CD4-positive, alpha-beta T cell treated with Interleukin-6 for 4 hours (primary cell): ENCODE measurements at places on chromosomes 7 and 10.

DNA sequence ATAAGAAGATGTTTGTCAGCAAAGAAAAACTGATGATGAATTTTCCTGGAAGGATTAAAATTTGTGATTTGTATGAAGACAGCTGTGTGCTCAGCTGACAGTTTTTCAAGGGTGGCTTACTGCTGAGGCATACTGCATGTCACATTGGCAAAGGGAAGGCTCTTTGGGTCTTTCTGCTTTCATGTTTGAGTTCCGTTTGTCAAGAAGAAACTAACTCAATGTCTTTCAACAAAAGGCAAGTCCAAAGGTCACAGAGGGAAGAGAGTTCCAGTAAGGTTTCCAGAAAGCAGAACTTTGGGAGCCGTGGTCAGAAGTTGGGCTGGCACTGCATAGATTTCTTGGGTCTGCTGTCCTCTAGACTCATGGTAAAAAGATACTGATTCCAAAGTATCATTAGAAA lies 16.9 kb downstream of the DYDC2 start:
- no peak for DNase-seq

GRCh38 chr10:29710128-29710527 lies 75.4 kb upstream of the SVIL start:
- DNase-seq: no peak

DNA sequence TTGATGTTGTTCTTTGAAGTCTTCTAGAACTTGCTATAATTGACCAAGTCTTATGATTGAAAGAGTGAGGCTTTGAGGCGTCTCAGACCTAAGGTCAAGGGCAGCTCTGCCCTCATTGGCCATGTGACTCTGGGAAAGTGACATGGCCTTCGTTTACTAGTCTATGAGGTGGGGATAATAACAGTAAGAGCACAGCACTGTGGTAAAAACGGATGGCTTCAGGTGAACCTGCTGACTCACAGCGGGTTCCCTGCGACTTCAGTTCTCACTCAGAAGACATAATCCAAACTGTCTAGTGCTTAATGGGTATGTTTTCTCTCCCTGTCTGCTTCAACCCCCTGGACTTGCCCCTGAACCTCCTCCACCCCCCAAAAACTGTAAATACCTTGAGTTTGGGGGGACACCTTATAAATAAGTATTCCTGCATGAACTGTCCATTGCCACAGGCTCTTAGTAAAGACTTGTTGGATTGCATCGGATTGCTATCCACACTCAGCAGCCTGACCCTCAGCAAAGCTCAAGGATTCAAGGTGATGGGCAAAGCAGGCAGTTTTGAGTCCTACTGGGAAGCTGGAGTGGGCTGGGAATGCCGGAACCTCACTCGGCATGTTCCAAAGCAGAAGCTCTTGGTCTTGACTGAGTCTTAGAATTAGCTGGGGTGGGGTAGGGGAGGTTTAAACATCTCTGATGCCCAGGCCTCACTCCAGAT lies 304.6 kb downstream of the KLF6 start:
- no peak for DNase-seq

- no peak for DNase-seq
Measured at GRCh38 chr7:35463176-35463700, 209.3 kb upstream of the TBX20 start.

DNA sequence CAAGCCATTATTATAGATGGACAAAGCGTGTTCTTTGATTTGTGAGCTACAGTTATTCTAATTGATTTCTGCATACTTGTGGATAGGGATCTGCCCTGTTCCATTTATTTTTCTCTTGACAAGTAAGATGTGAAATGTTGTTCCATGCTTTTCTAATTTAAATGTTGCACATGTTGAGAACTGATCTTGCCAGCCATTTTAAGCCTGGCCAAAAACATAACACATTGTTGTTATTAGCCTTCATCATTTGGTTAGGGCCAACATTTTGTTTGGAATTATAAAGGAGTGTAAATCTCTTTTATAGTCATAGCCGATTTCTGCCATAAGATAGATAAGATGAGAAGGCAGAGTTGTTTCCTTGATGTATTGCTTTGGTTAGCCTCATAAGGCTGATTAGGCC lies 117.0 kb downstream of the WNT2 start:
- no peak for DNase-seq

- DNase-seq: no peak
Measured at GRCh38 chr7:5687936-5688630, 93.4 kb downstream of the RNF216 start.

- no peak for DNase-seq
Measured at GRCh38 chr10:1782841-1783240, 45.5 kb upstream of the ADARB2 start.

- no peak for DNase-seq
Measured at GRCh38 chr10:11705722-11706121, 36.5 kb upstream of the ECHDC3 start.

DNA sequence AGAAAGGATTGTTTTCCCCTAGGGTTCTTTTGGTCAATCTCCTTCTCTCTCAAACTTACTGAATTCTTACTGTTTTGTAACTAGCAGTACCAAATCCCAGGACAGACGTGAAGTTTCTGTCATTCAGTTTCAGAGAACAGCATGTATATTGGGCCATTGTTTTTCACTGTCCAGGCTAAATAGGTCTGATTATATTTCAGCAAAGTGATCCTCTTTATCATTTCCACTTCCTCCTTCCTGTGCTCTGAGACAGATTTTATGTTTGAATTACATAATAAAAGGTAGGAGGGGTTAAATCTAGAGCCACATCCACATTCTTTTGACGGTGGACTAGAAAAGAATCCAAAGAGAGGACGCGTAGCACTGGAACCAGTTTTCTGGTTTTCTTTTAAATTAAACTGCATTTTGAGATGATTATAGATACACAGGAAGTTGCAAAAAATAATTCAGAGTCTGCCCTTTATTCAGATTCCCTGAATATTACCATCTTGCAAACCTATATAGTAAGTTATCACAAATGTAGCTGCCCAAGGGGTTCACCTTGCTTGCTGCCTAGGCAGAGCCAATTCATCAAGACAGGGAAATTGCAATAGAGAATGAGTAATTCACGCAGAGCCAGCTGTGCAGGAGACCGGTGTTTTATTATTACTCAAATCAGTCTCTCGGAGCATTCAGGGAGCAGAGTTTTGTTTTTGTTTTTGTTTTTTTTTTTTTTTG lies 40.1 kb downstream of the AKR1E2 start:
- no peak for DNase-seq

DNA sequence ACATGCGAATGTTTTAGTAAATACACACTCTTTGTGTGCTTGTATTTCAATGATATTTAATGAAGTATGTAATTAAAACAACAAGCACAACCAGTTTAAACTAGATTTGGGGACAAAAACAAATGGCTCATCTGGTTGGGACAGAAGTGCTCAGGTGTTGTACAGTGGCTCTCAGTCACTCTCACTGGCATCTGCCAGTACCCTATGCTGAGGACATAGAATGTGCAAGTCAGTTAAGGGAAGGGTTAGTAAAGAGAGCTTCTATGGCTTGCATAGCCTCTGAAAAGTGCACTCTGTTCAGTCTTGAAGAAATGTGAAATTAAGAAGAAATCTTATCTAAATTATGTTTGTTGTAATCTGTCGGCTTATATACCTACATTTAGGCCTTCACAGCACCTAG lies 183.0 kb downstream of the LRRC4 start:
- no peak for DNase-seq

- DNase-seq: no peak
Measured at GRCh38 chr10:89879121-89879520, 177.7 kb downstream of the KIF20B start.

DNA sequence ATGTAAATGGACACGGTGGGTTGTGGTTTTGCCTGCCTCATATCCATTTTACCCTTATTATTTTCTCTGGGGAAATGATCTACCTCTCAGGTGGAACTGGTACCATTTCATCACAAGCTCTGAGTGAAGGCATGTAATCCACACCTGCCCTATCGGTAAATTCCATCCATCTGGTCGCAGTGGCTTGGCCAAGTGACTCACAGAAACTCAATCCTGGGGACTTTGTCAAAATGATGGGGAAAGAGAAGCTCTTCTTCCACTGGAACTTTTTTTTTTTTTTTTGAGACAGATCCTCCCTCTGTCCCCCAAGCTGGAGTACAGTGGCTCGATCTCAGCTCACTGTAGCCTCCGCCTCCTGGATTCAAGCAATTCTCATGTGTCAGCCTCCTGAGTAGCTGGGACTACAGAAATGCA lies 48.2 kb upstream of the ANKRD1 start:
- DNase-seq: no peak

- no peak for DNase-seq
Measured at GRCh38 chr10:103013416-103013815, 95.3 kb downstream of the CNNM2 start.
